ENCODE measurements at places on chromosomes 12 and 14.

- DNase-seq, result no peak
These were observed 11.7 kb downstream of the TPCN1 start for GRCh38 chr12:113232840-113233585.

- DNase-seq, result no peak
These were observed 49.3 kb downstream of the DLK1 start for GRCh38 chr14:100775831-100776591.

DNA sequence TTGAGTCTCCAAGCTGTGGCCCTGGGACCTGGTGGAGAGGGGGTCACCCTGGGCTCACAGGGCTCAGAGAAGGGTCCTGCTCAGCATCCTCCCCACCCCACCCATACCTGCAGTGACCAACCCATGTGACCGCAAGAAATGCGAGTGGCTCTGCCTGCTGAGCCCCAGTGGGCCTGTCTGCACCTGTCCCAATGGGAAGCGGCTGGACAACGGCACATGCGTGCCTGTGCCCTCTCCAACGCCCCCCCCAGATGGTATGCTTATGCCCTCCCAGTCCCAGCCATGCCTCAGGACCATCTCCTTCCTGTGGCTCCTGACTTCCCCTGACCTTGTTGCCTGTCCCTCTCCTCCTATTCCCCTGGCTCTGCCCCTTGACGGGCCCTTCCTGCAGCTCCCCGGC lies 6.7 kb upstream of the NXPH4 start:
- no peak for DNase-seq

DNA sequence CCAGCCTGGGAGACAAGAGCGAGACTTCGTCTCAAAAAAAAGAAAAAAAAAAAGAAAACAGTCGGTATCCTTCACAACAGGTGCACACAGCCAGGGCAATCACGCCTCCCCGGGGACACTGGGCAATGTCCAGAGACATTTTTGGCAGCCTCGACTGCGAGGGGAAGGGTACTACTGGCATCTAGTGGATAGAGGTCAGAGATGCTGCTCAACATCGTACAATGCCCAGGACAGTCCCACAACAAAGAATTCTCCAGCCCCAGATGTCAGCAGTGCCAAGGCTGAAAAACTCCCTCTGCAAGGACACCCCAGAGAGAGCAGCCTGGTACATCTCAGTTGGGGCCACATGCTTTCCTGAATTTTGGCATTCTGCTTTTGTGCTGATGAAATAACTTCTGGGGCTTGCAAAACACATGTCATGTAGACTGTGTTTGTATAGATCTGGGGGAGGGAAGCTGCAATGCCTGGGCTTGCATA lies 21.5 kb downstream of the ALDH2 start:
- DNase-seq, result no peak

- no peak for DNase-seq
These were observed 74.8 kb downstream of the FLRT2 start for GRCh38 chr14:85604714-85605113.

GRCh38 chr14:24258548-24259265 lies 4.3 kb downstream of the TGM1 start:
- no peak for DNase-seq

DNA sequence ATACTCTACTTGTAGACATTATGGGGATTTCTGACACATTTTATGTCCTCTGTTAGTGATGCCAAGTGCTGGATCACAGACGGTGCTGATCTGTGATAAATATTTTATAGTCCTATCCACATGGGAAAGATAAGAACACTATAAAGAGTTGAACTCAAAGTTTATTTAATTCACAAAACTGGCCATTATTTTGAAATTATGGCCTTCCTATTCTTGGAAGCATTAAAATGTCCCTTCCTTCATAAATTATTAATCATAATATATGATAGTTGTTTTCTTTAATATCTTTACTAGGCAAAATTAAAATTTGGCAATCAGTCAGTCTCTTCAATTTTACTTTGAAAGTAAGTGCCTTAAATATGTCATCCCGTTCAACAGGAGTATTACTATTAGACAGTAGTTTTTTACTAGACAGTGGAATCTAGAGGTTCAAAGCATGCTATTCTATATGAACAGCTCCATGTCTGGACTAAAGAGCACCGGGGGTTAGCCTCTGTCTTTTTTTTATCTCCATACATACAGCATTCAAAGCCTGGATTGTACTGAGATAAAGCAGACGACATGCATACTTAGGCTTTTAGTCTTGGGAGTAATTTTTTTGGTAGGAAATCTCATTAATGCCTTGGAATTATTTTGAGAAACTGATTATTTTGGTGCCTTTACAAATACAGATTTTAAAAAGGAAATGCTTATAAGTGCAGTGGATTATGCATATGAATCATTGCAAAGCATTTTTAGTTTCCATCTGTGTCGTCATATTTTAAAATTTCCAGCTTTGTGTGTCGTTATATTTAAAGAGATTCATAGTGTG lies 306.1 kb upstream of the RGS6 start:
- DNase-seq, result no peak

GRCh38 chr12:6280672-6281071 lies 29.8 kb upstream of the PLEKHG6 start:
- no peak for DNase-seq

- DNase-seq, result no peak
These were observed 12.1 kb upstream of the LRP6 start for GRCh38 chr12:12278899-12279298.

DNA sequence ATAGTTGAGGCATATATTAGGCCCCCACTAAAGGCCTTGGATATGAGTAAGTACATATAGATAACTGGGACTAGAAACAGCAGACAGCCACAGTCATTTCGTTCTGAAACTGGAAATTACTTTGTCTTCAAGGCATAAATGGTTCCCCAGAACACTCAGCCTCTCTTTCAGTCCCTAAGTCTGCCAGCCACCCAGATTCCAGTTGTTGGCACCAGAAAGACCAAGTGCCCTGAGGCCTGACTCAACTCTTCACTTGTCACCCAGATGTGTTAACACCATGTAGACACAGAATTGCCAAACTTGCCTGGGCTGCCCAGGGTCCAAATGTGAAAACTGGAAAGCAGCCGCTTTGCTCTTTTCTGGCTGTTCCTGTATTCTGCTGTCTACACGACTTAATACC lies 3.0 kb upstream of the LGALS3 start:
- DNase-seq, result no peak

- DNase-seq, result no peak
These were observed 195.4 kb upstream of the TBX3 start for GRCh38 chr12:114879354-114879753.

DNA sequence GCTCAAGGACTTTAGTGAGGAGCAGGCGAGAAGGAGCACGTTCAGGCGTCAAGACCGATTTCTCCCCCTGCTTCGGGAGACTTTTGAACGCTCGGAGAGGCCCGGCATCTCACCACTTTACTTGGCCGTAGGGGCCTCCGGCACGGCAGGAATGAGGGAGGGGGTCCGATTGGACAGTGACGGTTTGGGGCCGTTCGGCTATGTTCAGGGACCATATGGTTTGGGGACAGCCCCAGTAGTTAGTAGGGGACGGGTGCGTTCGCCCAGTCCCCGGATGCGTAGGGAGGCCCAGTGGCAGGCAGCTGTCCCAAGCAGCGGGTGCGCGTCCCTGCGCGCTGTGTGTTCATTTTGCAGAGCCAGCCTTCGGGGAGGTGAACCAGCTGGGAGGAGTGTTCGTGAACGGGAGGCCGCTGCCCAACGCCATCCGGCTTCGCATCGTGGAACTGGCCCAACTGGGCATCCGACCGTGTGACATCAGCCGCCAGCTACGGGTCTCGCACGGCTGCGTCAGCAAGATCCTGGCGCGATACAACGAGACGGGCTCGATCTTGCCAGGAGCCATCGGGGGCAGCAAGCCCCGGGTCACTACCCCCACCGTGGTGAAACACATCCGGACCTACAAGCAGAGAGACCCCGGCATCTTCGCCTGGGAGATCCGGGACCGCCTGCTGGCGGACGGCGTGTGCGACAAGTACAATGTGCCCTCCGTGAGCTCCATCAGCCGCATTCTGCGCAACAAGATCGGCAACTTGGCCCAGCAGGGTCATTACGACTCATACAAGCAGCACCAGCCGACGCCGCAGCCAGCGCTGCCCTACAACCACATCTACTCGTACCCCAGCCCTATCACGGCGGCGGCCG lies 1.1 kb downstream of the PAX9 start:
- DNase-seq, result no peak

GRCh38 chr12:65984227-65984479 lies 146.4 kb downstream of the LLPH start:
- no peak for DNase-seq

GRCh38 chr12:78483767-78484315 lies 380.7 kb upstream of the SYT1 start:
- no peak for DNase-seq

GRCh38 chr14:50501642-50502041 lies 30.7 kb downstream of the MAP4K5 start:
- no peak for DNase-seq

GRCh38 chr14:34023824-34024767 lies 73.2 kb upstream of the EGLN3 start:
- DNase-seq, result no peak

DNA sequence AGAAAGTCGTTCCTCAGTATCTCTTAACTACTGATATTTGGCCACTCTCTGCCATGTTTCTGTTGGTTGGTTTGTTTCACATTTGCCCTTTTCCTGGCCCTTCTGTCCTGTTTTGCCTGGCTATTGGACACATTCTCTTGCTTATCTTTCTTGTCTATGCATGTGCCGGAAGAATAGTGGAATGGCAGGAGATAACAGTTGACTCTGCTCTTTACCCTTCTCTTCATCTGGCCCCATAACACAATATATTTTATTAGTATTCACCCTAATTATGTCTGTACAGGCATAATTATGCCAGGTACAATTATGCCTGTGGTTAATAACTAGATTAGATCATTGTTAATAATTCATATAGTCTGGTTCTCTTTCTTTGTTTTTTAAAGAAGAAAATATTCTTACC lies 243.5 kb upstream of the LMO3 start:
- no peak for DNase-seq

- DNase-seq, result no peak
These were observed 2.5 kb upstream of the RNASE13 start for GRCh38 chr14:21037156-21037555.

DNA sequence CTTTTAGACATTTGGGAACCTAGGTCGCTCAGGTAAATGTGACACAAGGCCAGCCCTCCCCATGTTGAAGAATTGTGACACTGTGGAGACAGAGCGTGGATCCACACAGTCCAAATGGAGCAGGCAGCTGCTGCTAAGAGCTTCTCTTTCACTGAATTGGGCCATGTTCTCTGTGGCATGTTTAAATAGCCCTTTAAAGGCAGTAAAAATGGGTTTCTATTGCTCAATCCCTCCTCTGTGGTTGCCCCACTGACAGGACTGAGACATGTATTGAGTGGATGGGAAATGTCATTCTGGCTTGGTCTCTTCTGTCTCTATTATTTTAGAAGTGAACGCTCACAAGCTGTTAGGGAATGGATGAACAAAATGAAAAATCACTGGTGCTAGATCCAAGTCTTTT lies 84.0 kb upstream of the PRICKLE1 start:
- DNase-seq, result no peak

GRCh38 chr12:107339487-107339886 lies 246.1 kb upstream of the CRY1 start:
- DNase-seq, result no peak

GRCh38 chr12:94565683-94566082 lies 84.7 kb downstream of the TMCC3 start:
- no peak for DNase-seq

DNA sequence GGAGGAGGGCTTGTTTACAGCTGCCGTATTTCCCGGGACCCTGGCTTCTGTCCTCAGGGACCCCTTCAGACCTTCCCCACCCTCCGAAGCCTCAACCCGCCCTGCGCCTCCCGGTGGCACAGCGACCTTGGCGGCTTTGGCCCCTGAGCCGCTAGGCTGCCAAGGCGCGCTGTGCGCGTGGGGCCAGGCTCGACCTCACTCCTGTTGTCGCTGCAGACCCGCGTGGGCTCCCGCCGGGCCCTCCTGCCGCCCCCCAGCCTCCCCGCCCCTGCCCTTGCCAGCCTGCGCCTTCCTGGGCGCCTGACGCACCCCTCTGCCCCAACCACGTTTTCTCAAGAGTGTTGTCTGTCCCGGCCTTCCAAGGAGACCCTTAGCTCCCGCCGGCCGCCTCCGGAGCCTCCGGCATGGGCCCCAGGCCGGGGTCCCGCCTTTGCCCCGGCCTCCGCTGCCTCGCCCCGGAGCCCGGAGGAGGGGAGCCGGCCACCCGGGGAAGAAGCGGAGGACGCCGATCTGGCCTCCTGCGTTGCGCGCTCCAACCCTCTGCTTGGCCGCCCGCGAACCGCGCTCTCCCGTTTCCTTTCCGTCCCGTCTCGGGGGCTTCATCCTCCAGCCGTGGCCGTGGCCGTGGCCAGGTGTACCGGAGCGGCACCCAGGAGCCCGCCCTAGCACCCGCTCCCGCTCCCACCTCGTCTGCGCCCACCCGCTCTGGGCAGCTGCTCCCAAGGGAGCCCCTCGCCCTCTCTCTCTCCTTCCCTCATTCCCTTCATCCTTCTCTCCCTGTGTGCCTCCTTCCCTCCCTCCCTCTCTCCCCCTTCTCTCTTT lies 19.9 kb downstream of the PPP2R5C start:
- no peak for DNase-seq

DNA sequence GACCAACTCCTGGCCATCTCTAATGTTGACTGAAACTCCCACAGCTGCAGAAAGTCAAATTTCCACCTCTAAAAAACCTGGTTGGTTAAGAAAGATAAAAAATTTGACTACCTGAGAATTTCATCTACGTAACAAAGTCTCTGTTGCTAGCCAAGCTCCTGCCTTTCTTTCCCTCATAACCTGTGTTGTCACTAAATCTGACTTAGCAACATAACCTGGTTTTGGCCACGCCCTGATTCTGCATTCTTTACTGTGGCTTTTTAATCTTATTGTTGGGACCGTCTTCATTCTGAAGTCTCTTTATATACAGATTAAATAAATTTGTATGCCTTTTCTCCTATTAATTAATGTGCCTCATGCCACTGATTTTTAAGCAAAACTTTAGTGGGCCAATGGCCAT lies 16.1 kb upstream of the CD69 start:
- no peak for DNase-seq

DNA sequence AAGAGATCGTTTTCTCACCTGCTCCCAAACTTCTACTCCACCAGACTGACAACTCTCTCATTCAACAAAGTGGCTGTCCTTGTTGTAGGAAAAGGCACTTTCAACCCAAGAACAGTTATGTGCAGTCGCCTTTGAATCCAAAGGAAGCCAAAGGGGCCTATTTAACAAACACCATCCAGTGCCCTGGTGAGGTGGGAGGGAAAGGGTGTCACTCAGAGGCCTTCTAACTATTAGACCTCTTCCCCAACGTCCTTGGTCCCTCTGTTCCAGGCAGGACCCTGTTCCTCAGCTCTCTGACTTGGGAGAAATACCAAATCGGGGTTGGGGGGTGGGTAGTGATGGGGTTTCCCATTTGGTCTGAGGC lies 3.2 kb downstream of the SIX4 start:
- no peak for DNase-seq

DNA sequence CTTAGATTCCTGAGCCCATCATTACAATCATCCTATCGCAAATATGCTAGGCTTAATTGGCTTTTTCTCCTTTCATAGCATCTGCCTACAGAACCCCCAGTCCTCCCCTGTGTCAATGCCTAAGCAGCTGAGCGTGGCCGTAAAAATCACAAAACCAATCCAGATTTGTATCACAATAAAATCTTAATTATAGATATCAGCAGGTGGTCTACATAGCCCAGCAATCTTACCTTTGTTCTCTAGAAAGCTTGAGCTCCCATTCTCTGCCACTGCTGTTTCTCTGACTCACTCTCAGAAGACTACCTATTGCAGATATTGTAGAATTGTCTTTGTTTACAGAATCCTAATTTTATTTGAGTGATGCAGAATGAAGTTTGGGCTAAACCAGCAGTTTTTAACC lies 37.9 kb upstream of the PPM1A start:
- DNase-seq, result no peak

Measured in KG1 (cell line).